ENCODE measurements at places on chromosomes 12 and 14. TPM values are rescaled to one million over a fixed set of nuclear protein-coding genes. Genes with fewer than 3 reads are reported as not detected.

Gene KRT79
- not detected for total RNA-seq

- peaks cover 1% of the 10 kb centered on the region for H3K4me1 ChIP-seq
- no peak overlapping the region for H3K4me3 ChIP-seq
- H3K36me3 ChIP-seq, result no peaks in the 10 kb centered on the region
- DNase-seq, result peak; percentile 43
Observed at GRCh38 chr14:72699852-72700257, 194.0 kb downstream of the DPF3 start.

- H3K27ac ChIP-seq, result no peak overlapping the region
- DNase-seq, result no peak
- no peak overlapping the region for H3K4me3 ChIP-seq
- no peaks in the 10 kb centered on the region for H3K36me3 ChIP-seq
- no peaks in the 10 kb centered on the region for H3K4me1 ChIP-seq
Observed at GRCh38 chr14:50615552-50615951, 52.6 kb downstream of the SAV1 start.

DNA sequence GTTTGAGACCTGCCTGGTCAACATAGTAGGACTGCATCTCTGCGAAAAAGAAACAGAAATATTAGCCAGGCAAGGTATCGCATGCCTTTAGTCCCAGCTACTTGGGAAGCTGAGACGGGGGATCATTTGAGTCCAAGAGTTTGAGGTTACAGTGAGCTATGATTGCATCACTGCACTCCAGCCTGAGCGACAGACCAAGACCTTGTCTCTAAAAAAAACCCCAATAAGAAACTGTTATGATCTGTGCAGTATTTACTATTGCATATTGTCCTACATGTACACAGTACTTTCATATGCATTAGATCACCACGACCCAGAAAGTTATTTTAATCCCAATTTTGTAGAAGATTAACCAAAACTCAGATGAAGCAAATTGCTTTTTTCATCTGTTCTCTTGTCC is 187.5 kb downstream of the PCNX1 start:
- no peaks in the 10 kb centered on the region for H3K4me1 ChIP-seq
- H3K27me3 ChIP-seq, result no peaks in the 10 kb centered on the region
- no peak for DNase-seq
- no peak overlapping the region for H3K4me3 ChIP-seq
- H3K27ac ChIP-seq, result no peak overlapping the region
- H3K36me3 ChIP-seq, result no peaks in the 10 kb centered on the region

All from ovary (tissue), 10 donors.